Cortex of kidney (tissue), 1 donor: ENCODE measurements at places on chromosomes 7 and 10.

GRCh38 chr10:131897297-131897899 lies 3.4 kb upstream of the PPP2R2D start:
- DNase-seq, result no peak

DNA sequence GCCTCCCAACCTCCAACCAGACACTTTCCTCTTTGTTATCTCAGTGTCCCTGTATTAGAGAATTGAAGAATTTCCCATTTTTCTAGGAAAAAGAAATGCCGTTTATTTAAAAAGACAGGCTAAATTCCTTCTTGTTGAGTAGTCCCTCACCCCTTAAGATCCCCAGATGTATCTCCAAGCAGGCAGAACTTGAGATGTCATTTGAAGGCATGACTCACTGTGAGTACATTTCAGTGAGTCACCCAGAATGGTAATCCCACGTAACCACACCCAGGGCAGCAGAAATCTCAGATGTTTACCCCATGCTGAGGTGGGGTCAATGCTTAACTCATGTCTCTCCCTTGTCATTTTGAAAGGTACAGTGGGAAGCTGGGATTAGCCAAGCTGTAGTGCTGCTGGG lies 4.4 kb downstream of the ZNF655 start:
- DNase-seq, result no peak

DNA sequence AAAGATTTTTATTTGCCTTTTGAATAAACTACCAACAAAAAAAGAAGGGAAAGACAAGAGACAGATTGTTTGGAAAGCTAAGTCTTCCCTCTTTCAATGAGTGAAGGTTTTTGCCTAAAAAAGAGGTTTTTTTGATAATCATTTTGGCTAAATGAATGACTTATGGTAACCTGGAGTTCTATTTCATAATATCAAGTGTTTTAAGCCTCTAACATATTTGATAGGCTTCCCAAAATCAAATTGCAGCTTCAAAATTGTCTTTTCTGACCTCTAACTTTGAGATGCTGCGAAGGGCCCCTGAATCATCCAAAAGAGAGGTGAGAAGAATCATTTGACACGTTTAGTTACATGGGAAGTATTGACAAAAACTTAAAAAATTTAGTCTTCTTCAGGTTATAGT lies 53.0 kb upstream of the NAMPT start:
- DNase-seq, result no peak

GRCh38 chr7:155755026-155755425 lies 57.2 kb downstream of the SHH start:
- no peak for DNase-seq

DNA sequence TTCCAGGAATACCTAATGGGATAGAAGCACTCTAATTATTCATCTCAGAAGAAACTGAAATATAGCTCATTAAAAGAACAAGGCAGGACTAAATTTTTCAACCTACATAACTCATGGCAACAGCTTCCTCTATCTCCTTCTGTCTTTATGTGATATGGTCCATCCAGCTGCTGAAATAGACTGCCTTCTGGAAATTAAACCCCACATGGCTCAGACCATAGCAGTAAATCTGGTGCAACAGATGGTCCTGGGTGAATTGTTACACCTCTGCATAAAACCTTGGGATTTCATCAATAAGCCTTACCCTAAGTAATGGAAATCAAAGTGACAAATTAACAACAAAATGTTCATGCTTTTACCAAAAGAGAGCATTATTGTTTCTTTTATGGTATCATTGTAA lies 205.6 kb upstream of the CSTF2T start:
- DNase-seq, result no peak

- no peak for DNase-seq
These were observed 37.8 kb downstream of the PTPRN2 start for GRCh38 chr7:158549616-158550393.

GRCh38 chr7:127776776-127777386 lies 124.9 kb downstream of the SND1 start:
- no peak for DNase-seq

DNA sequence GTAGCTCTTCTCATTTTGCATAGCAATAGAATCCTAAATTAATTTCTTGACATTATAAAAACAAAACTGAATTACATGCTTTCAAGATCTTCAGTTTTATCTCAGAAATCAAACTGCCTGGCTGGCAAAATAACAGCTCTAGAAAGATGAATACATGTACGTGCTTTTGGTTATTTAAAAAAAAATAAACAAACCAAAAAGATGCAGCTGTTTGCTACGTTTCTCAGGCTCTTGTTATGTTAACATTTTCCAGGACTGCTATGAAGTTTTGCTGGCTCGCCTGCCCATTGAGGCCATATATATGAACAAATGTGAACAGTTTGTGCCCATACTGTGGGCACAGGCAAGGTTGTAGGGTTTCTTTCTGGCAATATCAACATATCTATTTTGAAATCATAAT lies 86.6 kb downstream of the ODAD2 start:
- no peak for DNase-seq
